ENCODE measurements at places on chromosomes 3 and 15.

DNA sequence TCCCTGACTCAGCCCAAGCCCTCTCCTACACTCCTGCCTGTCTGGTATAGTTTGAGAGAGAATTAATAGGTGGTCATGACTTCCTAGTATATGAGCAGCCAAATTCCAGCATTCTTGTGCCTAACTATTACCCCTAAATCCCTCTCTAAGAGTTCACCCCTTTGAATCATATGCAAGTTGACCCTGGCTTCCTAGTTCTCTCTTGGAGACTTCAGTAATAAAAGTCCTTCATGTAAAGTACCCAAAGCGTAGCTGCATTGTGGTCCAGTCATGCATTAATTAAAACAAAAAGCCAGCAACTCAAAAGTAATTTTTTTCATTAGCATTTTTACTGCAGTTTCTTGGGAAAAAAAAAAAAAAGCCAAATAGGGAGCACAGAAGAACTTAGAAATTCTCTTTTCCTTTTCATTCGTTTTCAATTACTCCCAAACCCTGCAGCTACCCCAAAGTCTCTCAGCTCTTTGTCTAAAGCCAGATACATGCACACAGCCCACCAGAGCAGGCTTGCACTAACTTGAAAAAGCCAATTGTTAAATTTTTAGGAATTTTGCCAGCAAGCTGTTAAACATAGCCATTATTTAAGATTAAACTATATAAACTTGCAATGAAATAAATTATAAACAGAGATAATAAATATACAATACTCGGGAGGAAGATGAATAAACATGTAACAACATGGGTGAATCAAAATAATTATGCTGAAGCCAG lies 50.1 kb upstream of the STT3B start:
- no peak for DNase-seq

DNA sequence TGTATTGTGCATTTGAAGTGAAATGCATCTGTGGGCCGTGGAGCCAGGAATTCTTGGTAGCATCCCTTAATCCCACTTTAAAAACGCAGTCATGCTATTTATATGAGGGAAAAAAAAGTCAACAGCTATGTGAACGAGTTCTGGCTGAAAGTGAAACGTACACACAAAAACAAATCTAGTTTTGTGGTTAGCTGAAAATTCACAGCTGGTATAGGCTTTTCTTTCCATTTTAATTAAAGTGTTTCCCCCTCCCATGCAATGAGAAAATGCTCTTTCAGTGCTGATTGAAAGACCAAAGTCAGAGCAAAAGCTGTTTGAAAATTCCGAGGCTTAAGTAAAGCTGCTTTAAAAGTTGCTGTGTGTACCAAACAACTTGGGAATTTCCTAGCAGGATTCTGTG lies 297.4 kb downstream of the PLCL2 start:
- DNase-seq: no peak

- DNase-seq: no peak
These were observed 311.8 kb downstream of the NTRK3 start for GRCh38 chr15:87944691-87945090.

DNA sequence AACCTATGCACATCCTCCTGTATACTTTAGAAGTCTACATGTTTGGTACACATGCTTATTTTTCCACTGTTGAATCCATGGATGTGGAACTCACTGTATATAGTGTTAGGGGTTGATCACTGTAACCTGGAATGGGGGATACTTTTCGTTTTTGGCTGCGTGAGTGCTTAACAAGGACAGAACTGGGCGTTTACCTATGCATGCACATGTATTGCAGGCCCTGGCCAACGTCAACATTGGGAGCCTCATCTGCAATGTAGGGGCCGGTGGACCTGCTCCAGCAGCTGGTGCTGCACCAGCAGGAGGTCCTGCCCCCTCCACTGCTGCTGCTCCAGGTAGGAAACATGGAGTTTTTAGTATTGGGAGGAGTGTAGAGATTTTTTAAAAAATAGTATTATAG lies 2.3 kb downstream of the RPLP1 start:
- no peak for DNase-seq

DNA sequence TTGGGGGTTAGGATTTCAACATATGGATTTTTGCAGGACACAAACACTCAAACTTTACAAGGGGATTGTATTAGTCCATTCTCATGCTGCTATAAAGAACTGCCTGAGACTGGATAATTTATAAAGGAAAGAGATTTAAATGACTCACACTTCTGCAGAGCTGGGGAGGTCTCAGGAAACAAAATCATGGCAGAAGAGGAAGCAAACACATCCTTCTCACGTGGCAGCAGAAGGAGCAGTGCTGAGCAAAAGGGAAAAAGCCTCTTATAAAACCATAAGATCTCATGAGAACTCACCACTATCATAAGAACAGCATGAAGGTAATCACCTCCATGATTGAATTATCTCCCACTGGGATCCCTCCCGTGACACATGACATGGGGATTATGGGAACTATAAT lies 1183.1 kb downstream of the ZPLD1 start:
- DNase-seq: peak; percentile 36

DNA sequence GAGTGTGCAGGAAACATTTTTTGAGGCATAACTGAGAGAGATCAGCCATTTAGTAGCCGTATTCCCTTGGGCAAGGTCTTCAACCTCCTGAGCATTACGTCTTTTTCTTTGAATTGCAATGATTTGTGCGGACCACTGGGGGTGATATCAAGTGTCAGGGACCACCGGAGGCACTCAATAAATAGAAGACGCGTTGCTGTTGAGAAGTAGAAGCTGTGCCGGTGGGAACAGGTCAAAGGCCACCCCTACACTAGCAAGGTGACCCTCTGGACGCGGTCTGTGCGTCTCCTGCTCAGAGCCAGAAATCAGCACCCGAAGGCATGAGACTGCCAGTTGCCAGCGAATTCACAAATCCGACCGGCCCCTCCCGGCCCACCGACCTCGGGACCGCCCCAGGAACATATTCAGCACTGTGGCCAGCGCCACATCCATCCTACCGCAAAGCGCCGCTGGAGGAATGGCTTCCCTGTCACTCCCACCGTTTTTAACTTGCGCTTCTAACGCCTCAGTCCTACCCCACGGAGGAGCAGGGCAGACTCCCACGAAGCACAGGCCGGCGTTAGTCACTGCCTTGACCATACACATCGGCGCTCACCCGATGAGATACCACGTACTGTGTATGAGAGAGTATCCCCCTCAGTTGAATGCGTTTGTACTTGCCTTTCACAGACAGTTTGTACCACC lies 1.4 kb upstream of the GHSR start:
- DNase-seq: peak; percentile 67

DNA sequence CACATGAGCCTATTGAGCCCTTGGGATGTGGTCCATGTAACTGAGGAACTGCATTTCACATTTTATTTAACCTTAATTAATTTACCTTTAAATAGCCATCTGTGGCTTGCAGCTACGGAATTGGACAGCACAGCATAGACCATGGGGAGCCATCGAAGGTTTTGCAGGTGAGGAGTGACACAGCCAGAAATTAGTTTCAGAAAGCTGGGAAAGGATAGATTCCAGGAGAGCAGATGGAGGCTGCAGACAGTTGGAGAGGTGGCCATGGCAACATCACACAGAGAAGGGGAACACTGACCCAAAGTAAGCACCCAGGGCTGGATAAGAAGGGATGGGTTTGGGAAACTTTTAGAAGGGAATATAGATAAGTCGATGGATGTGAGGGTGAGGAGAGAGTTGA lies 100.1 kb upstream of the SLC6A11 start:
- DNase-seq: no peak

Measured in hematopoietic multipotent progenitor cell (in vitro differentiated cells).